H9 (cell line): ENCODE measurements at places on chromosomes 12 and 14.

GRCh38 chr12:106903241-106903945 lies 52.3 kb upstream of the TMEM263 start:
- DNase-seq = peak; percentile 96

DNA sequence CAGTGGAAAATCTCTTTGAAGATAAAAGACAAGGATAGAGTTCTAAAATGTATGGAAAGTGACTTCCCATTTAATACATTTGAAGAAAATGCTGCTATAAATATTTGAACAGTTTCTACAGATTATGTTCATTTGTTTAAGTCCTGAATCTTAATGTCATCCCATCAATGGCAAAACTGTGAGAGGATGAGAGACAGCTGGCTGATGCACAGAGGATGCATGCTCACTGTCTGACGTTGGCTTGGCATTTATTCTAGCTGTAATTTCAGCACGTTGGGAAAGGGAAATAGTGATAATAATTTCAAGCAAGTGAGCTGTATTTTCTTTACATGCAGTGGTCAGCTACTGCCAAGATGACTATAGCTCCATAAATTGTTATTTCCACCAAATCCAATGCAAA lies 40.5 kb downstream of the PPFIA2 start:
- no peak for DNase-seq

DNA sequence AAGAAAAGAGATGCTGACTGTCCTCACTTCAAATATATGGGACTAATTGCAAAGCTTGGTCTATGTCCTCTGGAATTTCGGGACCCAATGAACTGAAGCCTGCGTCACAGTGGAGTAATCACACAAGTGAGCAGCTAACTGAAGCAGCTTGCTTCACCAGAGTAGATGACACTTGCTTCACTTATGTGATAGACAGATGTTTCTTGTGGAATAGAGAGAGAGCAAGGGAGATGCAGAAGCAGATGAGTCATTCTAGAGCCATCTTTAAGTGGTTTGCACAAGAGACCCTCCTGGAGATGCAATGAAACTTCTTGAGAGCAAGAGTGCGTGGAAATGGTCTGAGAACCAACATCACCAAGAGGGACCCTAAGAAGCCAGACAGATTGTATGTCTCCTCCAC lies 1537.1 kb upstream of the FLRT2 start:
- no peak for DNase-seq

DNA sequence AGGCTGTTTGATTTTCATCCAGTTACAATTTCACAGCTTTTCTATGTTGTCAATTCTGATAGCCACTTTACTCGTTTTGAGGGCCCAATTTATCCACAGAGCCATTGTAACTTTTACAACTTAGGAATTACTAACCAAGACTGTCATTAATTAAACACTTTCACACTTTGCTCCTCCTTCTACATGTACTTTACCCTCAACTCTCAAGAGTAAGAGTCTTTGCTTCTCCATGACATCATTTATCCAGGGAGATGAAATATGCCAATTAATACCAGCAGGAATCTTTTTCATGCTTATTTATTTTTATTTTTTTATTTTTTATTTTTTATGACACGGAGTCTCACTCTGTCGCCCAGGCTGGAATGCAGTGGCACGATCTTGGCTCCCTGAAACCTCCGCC lies 13.5 kb downstream of the SLIRP start:
- no peak for DNase-seq

DNA sequence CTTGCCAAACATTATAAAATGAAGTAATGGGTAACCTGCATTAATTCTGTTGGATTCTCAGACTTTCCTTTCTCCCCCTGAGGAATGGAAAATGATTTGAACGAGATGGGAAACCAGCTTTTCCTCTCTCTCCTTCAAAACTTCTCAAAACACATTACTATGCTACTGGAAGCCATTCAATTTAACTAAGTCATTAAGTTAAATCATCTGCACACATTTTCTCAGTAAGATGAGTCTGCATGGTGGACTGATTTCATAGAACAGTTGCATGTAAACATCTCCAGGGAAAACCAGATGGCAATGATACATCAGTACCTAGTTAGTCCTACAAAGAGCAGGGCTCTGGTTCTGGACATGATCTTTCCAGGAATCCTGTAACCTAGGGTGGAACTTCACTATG lies 59.9 kb downstream of the BMP4 start:
- DNase-seq = no peak

- DNase-seq = no peak
Measured at GRCh38 chr12:29396774-29397173, 15.8 kb upstream of the ERGIC2 start.

DNA sequence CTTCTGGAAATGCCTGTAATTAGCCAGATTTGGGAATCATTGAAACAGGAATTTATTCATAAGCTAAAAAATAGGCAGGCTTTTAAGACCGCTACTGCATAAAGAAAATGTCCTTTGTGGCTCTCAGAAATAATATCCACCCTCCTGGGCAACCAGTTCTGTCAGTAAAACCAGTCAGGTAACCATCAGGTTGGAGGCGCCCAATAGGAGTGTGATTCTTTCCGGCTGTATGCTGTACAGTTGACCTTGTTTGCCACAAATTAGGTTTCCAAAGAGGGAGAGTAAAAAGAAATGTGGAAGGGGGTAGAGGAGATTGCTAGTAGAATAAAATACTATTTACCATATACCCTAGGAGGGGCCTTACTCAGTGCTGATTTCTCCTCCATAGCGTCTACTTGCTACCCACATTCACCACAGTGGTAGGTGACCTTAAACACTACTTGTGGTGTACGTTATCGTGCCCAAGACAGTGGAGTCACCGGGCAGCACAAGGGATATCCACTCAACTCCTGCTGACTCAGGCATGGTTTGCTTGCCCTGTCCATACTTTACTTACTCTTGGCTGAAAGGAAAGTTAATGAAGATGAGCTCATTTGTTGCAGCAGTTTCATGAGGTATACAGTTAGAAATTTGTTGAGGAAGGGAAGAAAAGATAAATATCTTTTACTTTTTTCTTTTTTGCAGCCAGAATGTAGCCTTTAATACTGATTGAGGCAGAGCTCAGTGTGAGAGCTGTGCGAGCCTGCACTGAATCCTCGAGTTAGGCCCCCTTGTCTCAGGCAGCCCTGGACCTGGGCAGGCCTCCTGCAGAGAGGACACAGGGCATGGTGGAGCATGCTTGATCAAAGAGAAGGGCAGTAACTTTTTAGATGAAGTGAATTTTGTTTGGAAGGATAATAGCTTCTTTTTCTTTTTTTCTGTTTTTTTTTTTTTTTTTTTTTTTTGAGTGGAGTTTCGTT lies 76.7 kb downstream of the DIP2B start:
- no peak for DNase-seq

GRCh38 chr12:27206801-27207502 lies 37.1 kb upstream of the STK38L start:
- no peak for DNase-seq

DNA sequence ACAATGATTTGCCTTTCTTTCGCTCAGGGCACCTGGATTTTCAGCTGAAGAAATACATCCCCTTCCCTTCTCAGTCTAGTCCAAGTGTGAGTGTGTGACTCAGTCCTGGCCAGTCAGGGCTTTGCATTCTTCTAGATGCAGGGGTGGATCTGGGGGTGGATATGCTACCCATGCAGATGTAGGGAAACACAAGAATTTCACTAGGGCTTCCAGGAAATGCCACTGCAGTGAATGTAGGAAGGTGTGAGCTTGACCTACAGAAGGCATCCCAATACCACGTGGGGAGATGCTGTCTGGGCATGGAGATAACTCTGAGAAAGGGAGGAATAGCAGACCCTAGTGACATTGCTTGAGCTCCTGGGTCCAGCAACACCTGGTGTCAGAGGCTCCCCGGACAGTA lies 404.2 kb downstream of the GLT1D1 start:
- DNase-seq = no peak

DNA sequence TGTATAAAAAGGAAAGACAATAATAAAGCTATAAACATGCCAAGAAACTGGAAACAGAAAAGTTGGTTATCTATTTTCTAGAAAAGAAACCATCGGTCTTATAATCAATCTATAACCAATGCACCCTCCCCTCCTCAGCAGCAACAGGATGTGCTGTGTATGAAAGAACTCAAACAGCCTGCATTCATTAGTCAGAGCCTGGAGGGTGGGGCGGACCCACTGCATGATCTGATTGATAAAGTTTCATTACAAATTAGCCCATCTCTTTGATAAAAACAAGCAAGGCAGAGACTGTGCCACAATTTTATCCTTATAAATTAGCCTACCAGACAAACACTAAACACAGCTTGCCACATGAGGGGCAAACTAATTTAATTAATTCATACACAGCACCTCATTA lies 448.1 kb downstream of the BCAT1 start:
- no peak for DNase-seq

- no peak for DNase-seq
Measured at GRCh38 chr14:76612654-76613053, 148.6 kb upstream of the VASH1 start.

DNA sequence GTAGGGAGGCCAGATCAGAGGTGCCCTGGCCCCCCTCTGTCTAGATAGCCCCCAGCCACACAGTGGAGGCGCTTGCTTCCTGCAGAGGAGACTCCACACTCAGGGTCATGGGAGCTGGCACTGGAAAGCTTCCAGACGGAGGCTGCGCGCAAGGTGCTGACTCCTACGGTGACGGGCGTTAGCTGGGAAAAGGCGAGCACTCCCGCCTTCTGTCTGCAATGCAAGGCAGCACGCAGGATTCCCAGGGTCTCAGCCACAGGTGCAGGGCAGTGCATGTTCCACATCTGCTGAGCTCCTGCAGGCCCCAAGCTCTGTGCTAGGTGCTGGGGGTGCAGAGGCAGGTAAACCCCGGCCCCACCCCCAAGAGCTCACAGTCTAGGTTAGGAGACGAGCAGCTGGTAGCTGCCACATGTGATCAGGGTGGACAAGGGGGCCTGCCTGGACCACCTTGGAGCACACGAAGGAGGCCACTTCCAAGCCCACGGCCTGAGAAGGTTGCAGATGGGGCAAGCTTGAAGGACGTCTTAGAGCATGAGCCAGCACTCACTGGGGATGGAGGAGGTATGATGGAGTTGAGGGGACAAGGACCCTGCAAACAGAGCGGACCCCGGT lies 310.9 kb upstream of the DIO3 start:
- DNase-seq = no peak

- no peak for DNase-seq
Measured at GRCh38 chr14:102939820-102940561, 17.5 kb downstream of the AMN start.

DNA sequence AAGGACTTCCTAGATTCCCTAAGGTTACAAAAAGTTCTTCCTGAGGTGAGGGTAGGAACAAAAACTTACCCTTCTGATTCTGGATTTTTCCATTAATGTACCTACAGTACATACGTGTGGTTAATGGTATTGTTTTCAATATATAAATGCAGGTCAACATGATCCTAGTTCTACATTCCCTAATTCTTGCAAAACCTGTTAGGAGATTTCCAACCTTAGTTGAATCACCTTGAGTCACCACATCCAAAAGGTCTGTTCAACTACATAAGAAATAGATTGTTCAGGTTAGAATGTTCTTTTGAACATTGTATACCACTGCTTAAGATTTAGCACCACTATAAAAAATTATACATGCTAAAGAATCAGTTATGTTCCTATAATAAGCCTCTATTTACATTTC lies 118.9 kb downstream of the GARIN6 start:
- DNase-seq = no peak

DNA sequence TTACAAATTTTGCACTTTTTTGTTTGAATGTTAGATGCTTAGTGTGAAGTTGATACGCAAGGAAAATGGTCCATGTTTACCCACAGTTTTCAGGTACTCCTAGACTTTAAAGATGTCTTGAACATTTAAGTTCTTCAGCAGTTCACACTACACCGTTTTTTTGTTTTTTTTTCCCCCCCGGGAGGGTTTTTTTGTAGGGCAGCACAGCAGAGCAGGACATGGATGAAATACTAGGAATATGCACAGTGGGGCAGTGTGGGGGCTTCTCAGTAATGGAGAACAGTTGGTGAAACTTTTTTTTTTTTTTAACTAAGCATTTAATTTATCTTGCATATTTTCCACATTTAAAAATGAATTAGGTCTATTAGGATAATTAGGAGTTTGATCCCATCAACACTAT lies 4.9 kb downstream of the RAN start:
- DNase-seq = no peak

GRCh38 chr12:121233628-121234020 lies 23.7 kb downstream of the P2RX4 start:
- peak; percentile 46 for DNase-seq
